ENCODE measurements at places on chromosomes 3 and 15.

DNA sequence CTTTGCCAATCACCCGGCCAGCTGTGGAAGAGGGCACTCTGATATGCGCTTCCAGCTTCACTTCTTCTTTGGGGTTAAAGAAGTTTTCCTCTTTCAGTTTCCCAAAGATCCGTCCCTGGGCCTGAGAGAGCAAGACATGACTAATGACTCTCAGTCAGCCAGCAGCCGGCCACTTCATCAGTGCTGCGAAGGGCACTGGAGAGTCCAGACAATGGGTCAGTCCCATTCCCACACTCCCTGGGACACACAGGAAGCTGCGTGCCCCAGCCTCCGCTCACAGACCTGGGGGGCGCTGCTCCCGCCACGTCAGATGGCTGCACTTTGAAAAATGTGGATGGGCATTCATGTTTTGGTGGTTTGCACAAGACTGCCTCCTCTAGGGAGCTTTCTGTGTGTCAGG is 63.3 kb downstream of the SENP2 start:
- peak; percentile 52 for DNase-seq

GRCh38 chr3:28690176-28690575 is 341.6 kb upstream of the AZI2 start:
- DNase-seq = no peak

DNA sequence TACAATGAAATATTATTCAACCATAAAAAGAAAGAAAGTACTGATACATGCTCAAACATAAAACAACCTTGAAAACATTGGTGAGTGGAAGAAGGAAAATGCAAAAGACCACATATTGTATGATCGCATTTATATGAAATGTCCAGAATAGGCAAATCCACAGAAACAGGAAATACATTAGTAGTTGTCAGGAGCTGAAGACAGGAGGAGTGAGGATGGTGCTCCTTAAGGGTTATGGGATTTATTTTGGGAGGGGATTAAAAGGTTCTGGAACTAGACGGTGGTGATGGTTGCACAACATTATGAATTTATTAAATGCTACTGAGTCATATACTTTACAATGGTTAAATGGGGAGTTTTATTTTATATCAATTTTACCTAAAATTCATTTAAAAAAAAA is 12.1 kb upstream of the MAGI1 start:
- no peak for DNase-seq

DNA sequence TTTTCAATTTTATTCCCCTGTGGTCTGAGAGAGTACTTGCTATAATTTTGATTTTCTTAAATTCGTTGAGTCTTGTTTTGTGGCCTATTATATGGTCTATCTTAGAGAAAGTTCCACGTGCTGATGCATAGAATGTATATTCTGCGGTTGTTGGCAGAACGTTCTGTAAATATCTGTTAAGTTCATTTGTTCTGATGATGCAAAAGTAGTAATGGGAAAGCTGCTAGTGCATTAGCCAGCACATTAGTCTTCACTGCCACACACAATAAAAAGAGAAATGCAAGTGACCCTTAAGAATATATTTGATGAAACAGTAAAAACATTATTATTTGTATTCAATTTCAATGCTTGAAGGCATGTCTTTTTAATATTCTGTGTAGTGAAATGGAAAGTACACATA is 84.8 kb downstream of the GTPBP8 start:
- no peak for DNase-seq

DNA sequence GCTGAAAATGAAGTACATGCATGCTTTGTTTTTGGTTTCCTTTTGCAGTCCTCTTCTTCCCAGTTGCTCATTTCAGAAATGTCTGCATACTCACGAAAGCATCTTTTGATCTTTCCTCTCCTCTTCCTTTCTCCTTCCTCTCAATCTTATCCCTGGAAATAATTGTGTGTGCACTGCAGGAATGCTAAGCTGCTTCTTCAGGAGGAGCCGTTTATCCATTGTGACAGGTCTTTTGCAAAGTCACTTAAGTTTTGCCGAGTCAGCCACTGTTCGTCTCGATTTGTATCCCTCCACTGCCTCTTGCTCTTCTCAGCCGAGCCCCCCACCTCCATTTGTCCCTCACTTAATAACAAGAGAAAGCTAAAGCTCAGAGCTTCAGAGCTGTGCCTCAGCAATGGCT is 597.6 kb downstream of the AGBL1 start:
- DNase-seq = no peak

GRCh38 chr15:85149465-85150129 is 167.9 kb downstream of the PDE8A start:
- no peak for DNase-seq

DNA sequence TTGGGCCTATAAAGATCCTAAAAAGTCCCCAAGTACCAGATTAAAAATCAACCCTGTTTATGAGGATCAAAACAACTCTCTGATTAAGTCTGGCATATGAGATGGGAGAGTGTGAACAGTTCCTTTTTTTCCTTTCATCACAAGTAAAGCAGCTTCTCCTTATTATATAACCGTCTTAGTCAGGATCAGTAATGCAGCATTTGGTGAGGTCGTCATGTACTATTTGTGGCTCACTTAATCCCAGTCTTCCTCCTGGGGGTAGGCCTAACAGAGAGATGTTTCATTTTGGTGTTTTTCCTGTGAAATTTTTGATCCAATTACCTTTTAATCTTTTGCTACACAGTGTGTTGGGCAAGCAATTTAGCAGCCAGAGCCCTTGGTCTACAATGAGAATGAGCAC is 333.1 kb upstream of the KCNMB2 start:
- DNase-seq = peak; percentile 51

DNA sequence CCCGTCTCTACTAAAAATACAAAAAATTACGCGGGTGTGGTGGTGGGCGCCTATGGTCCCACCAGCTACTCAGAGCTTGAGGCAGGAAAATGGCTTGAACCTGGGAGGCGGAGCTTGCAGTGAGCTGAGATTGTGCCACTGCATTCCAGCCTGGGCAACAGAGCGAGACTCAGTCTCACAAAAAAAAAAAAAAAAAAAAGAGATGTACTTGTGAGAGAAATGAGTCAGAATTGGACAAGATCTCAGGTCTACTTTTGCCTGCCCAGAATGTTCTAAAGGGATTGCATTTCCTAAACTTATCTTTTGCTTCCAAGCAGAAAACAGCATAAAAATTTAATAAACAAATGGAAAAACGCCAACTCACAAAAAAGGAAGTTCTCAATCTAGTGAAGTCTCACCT is 167.5 kb downstream of the NR2F2 start:
- DNase-seq = peak; percentile 2

- no peak for DNase-seq
These were observed 513.5 kb upstream of the PROK2 start for GRCh38 chr3:72298201-72299152.

DNA sequence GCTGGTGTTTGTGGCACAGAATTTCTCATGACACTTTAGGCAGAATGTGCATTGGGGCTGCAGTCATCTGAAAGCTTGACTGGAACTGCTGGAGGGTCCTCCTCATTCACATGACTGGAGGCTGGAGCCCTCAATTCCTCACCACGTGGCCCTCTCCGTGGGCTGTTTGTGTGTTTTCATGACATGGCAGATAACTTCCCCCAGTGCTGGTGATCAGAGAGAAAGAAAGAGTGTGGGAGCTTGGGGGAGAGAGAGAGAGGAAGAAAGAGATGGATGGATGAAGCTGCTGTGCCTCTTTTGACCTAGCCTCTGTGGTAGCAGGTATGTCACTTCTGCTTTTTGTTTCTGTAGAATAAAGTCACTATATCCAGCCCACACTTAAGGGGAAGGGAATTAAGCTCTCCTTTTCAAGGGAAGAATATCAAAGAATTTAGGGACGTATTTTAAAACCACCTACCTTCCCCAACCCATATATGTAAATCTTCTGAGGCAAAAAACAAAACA is 169.6 kb upstream of the IL12A start:
- no peak for DNase-seq

GRCh38 chr3:55524565-55525244 is 37.6 kb upstream of the WNT5A start:
- peak; percentile 69 for DNase-seq

DNA sequence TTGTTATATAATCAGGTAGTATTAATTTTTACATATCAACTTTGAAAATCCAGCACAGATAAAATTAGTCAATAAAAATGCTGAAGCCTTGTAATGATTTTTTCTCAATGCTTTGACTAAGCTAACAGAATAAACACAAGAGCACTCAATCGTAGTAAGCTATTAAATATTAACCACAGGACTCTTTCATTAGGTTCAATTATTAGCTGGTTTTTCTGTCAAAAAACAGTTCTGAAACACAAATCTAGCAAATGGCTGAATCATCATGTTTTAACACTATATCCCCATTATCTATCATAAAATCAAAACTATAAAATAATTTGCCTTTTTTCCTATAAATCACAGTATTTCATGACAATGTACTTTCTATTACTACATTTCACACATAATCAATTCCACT is 69.6 kb downstream of the PLOD2 start:
- DNase-seq = no peak

DNA sequence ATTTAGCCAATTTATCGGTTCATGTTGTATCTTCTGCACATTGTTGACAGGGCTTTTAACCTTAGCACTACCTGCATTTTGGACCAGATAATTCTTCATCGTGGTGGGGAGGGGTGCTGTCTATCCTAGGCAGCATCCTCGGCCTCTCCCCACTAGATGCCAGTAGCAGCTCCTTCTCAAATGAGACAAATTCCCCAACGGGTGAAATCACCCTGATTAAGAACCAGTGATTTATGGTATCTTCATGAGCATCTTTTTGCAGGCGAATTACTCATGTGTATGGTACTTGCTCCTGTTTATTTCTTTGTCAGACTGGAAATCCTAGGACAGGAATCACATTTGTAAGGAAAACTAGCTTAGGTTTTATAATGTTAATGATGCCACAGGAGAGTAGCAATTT is 68.0 kb downstream of the C3orf70 start:
- DNase-seq = peak; percentile 12

- peak; percentile 62 for DNase-seq
These were observed 66.4 kb upstream of the NR2E3 start for GRCh38 chr15:71743861-71744382.

- no peak for DNase-seq
These were observed 78.6 kb downstream of the NEO1 start for GRCh38 chr15:73130830-73131229.

DNA sequence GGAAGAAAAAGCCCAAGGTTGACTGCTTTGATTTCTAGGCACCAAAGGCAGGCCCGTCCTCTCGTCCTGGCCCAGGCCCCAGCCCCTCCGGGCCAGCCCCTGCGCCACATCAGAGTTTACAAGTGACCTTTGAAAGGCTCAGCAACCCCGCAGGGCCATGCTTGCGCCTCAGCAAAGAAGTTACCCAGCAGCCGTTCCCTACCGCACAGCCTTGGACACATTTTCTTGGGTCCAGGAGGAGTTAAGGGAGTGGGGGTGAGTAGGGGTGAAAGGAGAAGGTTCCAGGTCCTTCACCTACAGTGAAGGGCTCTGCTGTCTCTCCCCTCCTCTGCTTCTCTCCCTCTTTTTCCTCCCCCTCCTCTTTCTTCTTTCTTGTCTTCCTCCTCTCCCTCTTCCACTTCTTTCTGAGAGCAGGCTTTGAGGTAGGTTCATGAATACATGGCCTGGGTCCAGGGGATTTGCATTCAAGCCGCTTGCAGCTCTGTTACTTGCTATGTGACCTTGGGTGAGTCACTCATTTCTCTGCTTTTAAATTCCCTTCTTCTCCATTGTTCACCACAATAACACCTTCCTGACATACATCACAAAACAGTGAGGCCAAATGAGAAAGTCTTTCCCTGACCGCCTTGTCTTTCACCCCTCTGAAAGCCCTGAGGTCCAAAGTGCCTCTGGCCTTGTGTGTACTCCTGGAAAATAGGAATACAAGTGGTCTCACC is 223.3 kb upstream of the TPRG1 start:
- DNase-seq = peak; percentile 99

DNA sequence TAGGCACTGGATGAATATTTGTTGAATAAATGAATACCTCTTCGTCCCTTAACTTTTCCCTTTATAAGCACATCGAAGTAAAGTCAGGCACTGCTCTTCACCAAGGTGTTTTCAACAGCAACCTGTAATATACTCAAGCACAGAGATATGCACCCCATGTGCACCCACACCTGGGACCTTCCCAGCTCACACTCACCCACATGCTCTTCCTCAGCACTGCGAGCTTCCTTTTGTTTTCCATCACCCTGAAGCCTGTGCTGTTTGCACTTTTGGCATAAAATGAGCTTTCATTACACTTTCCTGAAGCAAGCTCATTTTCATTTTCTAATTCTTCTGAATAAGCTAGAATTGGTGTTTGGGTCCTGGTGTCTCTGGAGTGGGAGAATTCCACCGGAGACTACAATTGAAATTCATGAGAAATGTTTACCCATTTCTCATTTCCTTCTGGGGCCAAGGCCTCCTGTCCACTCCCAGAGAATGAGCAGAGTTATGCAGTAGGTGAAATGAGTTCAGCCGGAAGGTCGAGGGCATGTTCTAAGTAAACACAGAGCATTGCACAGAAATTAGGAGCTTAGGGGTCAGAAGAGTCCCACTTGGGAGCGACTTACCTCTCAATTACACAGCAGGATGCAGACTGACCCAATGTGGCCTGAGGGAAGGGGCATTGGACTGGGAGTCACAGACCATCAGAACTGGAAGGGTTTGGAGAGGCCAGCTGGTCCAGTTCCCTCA is 15.0 kb downstream of the MASP1 start:
- DNase-seq = no peak

DNA sequence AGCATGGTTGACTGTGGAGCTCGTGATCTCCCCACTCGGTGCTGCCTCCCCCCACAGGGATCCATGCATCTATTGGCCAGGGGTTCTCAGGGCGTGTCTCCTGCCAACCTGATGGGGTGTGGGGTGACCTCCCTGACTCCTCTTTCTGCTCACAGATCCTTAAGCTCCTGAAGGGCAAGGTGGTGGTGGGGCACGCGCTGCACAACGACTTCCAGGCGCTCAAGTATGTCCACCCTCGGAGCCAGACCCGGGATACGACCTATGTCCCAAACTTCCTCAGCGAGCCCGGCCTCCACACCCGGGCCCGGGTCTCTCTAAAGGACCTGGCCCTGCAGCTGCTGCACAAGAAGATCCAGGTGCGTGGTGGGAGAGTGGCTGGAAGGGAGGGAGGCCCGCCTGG is 7.9 kb downstream of the AEN start:
- DNase-seq = no peak

- DNase-seq = peak; percentile 98
These were observed 485.2 kb upstream of the PROK2 start for GRCh38 chr3:72270072-72270681.

- peak; percentile 86 for DNase-seq
These were observed 369.1 kb downstream of the RORA start for GRCh38 chr15:60859996-60860494.

- DNase-seq = no peak
These were observed 79.5 kb downstream of the IQSEC1 start for GRCh38 chr3:12993517-12994356.

- DNase-seq = no peak
These were observed 151.0 kb downstream of the CPNE4 start for GRCh38 chr3:131883711-131884407.

- DNase-seq = no peak
These were observed 41.4 kb downstream of the ABTB1 start for GRCh38 chr3:127714125-127714571.

GRCh38 chr3:197801891-197802778 is 11.1 kb downstream of the LRCH3 start:
- DNase-seq = peak; percentile 53

Data from fibroblast of mammary gland (primary cell).